Activated naive CD4-positive, alpha-beta T cell (primary cell): ENCODE measurements at places on chromosomes 2 and 18.

DNA sequence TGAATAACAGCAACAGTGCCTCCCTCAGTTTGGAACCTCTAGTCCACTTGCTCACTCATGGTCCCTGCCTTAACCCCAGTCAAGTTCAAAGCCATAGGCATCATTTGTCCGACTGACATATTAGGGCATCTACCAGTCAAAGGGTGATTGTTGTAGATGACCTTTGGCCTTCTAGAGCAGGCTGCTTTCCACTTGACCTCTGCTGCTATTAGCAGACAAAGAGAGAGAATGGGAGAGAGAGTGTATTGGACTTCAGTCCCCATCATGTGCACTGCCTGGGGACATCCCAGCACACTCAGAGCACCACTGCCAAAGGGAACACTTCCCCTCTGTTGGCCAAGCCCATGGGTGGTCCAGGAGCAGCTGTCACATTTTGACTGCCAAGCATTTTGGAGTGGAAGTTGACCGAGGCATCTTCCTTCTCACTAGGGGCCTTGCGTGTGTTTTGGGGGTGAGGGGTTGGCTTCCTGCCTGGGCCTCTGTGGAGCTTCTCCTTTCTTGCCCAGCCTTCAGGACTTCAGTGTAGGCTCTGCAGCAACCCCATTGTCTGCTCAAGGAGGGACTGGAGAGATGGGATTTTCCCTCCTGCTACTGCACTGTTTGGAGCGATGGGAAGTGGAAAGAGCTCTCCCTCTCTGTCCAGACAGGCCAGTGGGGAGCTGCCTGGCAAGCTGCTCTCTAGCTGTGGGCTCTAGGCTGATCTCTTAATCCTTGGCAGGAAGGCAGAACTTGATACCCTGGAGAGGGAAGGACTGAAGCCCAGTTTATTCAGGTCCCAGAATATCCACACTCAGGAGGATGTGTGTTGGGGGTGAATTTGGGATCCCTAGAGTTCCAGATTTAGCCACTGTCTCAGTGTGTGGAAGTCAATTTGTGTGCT is 68.1 kb downstream of the TMEM247 start:
- no peak for DNase-seq

DNA sequence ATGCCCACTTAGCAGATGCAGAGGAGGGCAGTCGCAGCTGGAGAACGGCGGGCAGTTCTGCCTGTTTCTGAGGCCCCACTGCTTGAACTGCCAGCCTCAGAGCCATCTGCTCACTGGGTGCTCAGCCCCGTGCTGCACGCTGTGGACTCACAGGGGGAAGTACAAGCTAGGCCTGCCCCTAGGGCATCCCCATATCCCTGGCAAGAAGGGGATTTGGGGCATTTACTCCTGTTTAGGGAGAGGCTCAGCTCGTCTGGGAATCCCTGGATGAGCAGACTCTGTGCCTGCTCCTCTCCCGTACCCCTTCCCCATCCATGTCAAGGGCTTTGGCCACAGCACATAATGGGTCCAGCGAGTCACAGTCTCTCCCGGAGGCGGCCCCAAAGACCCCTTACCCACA is 169.8 kb upstream of the PKDCC start:
- DNase-seq = no peak

- no peak for DNase-seq
Observed at GRCh38 chr2:45008296-45009129, 739 bp downstream of the SIX2 start.

DNA sequence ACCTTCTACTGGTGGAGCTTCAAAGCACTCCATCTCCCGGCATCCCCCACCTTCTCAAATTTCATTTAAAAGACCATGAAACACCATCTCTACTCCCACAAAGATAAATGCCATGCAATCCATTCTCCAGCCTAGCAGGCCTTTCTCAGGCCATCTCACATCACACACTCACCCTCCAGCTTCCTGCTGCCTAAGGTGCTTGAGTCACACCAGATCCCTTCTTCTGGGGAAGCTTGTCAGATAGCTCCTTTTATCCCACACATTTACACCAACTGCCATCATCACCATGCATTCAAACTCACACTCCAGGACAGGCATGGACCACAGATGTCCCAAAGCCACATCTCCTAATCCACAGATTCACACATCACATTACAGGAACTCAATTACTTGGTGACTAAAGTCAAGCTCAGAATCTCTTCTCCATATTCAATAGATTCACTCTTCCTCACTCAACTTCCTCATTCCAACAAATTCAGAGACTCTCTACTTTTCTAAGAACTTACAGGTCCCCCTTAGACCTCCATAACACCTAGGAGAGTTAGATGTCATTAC is 292.5 kb downstream of the TNS1 start:
- no peak for DNase-seq

GRCh38 chr2:36357847-36358659 is 2.5 kb downstream of the CRIM1 start:
- DNase-seq = no peak

DNA sequence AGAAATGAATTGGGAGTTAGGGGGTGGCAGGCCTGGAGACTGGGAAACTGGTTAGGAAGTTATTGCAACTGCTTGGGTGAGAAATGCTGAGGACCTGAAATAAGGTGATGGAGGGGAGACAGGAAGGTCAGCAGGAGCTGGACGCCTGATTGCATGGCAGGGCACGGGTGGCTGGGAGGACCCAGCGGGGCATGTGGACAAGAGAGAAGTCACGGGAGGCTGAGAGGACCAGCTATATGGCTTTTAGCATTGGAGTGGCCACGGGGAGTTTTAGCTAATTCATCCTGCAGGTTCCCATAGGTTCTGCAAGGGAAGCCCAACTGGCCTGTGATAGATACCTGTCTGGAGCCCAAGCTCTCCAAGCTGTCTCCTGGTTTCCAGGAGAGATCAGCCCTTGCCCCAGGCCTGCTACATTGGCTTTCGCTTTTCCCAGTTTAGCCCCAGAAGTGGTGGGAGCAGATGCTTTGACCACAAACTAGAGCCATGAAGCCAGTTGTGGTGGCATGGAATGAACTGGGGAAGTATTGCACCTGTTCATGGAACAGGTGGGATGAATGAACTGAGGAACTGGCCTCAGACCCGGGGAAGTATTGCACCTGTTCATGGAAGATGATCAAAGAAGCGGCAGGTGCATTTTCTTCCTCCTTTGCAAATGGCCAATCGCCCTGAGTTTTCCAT is 93.6 kb upstream of the TAF1B start:
- no peak for DNase-seq

DNA sequence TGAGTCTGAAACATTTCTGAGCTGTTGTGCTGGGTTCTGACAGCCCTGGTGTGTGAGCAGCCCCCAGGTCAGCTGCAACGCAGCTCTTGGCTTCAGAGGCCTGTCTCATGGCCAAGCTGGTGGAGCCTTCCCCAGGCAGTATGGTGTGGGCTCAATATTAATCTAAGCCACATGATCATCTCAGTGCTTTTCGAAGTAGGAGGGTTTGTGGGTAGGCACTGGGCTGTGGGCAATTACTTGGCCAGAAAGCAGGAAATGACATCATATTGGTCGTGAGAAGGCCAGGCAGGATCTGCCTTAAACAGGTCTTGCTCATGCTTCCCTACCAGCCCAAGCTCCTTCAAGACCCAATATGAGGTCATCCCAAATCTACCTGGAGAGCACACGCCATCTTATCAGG is 26.9 kb downstream of the LOXHD1 start:
- no peak for DNase-seq

DNA sequence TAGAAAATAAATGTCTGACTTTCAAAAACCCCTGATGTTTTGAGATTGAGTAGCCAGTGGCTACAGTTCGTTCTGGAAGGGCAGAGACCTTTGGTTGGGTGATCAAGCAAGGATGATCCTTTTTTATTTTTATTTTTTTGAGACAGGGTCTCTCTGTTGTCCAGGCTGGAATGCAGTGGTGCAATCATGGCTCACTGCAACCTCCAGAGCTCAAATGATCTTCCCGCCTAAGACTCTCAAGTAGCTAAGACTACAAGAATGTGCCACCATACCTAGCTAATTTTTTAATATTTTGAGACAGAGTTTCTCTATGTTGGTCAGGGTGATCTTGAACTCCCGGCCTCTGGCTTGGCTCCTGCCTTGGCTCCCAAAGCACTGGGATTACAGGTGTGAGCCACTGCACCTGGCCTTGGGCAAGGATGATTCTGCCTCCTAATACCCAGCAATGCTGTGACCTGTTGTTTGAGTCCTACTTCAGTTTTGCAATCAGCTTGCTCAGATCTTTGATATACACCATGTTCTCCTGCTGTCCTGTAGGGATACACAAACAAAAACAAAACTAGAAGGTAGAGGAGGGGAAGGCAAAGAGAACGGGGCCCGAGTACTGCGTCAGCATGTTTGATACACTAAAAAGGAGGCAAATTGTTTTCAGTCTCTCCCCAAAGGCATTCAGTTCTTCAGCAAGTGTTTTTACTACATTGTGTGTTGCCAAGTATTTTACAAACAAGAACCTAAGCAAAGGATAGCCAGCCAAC is 59.2 kb upstream of the LYPD6B start:
- DNase-seq = no peak

- DNase-seq = no peak
Observed at GRCh38 chr2:99403524-99403923, 66.3 kb downstream of the EIF5B start.

DNA sequence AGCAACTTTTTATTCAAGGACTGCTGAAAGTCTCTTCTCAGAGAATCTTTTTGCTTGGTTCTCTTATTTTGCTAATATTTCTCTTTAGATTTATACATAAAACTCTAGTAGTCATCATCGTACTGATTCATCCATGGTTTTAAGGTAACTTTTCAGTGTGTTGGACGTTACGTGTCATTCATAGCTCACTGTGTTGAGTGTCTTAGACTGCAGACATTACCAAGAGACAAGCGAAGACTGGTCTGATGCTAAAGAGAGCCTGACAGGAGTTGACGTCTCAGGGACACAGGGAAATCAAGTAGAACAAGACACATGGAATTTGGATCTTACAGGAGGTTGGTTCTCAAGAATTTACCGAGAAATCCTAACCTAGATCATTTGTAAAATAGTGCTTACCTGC is 25.5 kb downstream of the RBM44 start:
- DNase-seq = no peak
